ENCODE measurements at places on chromosomes 2 and 18.

DNA sequence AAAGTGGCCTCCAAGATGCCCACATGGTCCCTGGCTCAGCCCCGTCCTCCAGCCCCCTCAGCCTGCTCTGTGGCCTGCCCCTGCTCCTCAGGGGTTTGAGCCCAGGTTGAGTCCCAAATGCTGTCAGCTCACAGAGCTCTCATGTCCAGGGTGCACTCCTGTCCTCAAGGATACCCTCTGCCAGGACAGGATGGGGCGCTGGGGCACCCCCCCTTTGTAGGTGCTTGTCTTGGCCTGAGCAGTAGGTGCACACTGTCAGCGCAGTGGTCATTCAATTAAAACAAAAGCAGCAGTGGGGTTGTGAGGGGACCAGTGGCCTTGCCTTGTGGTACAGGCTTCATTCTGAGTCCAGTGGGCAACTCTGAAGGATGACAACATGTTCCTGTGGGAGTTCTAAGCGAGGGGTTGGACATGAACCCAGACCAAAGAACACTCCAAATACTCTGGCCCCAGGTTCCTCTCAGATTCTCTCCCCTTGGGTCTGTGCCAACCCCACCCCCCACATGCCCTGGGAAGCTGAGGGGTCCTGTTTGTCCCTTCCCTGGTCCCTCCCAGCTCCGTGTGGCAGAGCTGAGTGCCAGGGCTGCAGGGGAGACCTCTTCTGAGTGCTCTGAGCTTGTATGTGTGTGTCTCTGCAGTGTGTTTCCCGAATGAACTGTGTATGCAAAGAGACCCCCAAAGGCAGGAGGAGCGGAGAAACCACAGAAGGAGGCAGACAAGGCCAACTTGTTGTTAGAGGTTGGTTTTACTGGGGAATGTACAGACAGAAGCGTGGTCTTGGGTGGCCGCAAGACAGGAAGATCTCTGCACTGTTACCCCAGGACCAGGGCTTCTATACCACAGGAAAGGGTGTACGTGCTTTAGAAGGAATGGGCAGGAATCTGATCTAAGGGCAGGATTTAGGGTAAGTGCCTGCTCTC lies 155.6 kb upstream of the HS6ST1 start:
- no peak for DNase-seq

DNA sequence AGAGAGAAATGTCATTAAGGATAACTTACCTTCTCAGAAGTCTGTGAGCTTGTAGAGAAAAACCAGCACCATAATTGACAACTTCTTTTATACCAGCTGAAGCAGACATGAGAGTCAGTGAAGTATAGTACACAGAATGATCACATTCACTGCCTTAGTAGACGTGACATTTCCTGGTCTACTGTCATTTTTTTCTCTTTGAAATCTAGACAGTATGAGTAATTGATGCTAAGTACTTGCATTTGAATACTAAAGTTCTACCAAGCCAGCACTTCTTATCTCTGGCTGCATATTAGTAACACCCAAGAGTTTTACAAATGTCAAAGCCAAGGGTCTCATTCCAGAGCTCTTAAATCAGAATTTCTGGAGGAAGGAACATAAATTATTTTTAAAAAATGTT lies 25.4 kb upstream of the ACADL start:
- no peak for DNase-seq

GRCh38 chr2:120442923-120443571 lies 97.1 kb downstream of the INHBB start:
- DNase-seq, result no peak

GRCh38 chr2:32009516-32010256 lies 1.1 kb downstream of the MEMO1 start:
- DNase-seq, result peak; percentile 20

DNA sequence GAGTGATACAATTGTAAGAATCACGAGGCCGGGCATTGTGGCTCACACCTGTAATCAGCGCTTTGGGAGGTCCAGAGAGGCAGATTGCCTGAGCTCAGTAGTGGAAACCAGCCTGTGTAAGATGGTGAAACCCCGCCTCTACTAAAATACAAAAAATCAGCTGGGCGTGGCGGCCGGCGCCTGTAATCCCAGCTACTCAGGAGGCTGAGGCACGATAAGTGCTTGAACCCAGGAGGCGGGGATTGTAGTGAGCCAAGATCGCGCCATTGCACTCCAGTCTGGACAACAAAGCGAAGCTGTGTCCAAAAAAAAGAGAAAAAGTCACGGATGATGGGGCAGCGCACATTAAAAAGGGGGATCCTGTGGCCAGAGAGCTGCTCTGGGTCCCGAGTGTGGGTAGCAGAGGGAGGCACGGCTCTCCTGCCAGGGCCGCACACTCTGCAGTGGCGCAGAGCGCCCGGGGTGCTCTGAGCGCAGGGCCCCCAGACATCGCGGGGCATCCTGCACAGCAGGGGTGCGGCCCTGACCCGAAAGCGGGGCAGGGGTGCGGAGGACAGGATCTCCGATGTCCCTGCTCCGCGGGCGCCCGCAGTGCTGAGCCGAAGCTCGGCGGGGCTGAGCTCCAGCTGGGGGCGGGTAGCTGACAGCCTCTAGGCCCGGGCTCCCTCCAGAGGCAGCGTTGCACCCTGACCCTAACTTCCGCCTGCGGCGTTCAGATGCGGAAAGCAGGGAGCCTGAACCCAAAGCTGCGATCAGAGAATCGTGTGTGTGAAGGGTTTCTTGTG lies 30.4 kb upstream of the RAB6D start:
- peak; percentile 89 for DNase-seq

GRCh38 chr18:74225193-74225840 lies 66.4 kb downstream of the CYB5A start:
- DNase-seq, result no peak

GRCh38 chr2:162073888-162074631 lies at the start of gene DPP4:
DPP4 (minus strand) TSS chr2:162074215; CDS start chr2:162073981, 234 bp downstream.
- DNase-seq, result peak; percentile 74

DNA sequence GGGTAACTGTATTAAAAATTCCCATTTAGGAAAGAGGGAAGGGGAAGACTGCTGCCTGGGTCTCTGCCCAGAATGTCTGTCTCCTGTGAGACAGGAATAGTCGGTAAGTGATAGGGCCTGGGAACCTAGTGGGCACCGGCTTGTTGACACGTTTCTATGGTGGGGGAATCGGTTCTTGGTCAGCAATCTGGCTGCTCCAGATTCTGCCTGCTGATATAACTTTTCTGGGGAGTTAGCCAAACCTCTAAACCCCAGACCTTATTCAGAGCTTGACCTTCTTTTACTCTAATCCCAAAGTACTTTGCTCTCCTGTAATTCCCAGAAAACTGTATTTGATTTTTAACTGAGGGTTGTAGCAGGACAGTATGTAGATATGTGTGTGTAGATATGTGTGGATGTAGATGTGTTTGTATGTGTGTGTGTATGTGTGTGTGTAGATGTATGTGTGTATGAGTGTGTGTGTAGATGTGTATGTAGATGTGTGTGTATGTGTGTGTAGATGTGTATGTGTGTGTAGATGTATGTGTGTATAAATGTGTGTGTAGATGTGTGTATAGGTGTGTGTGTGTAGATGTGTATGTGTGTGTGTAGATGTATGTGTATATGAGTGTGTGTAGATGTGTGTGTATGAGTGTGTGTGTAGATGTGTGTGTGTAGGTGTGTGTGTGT lies 61.8 kb upstream of the TXNDC2 start:
- DNase-seq, result no peak

- DNase-seq, result no peak
These were observed 613.5 kb upstream of the SETBP1 start for GRCh38 chr18:44067186-44067585.

- DNase-seq, result no peak
These were observed 21.1 kb downstream of the BABAM2 start for GRCh38 chr2:27911458-27912210.

GRCh38 chr2:164565359-164565758 lies 55.9 kb downstream of the GRB14 start:
- DNase-seq, result no peak

- no peak for DNase-seq
These were observed 7.5 kb downstream of the SLC11A1 start for GRCh38 chr2:218389333-218390150.

- DNase-seq, result peak; percentile 68
These were observed 26.8 kb downstream of the THAP4 start for GRCh38 chr2:241609859-241610793.

GRCh38 chr2:100125626-100126025 lies 16.8 kb downstream of the AFF3 start:
- no peak for DNase-seq

GRCh38 chr2:16386431-16386830 lies 279.2 kb downstream of the CYRIA start:
- DNase-seq, result no peak
